ENCODE measurements at places on chromosomes 5 and 9. TPM values are rescaled to one million over a fixed set of nuclear protein-coding genes. Genes with fewer than 3 reads are reported as not detected.

Gene NME5
- 0.71 TPM for total RNA-seq

Gene RPL37
- 840 TPM for total RNA-seq

Gene SLC6A18
- total RNA-seq, result not detected

Gene IL5
- total RNA-seq, result not detected

Gene CARD9
- 4.1 TPM for total RNA-seq

Gene RLN1
- total RNA-seq, result not detected

Gene OSMR
- not detected for total RNA-seq

- no peaks in the 10 kb centered on the region for H3K27me3 ChIP-seq
- H3K4me3 ChIP-seq, result no peak overlapping the region
- H3K4me1 ChIP-seq, result peaks cover 7% of the 10 kb centered on the region
Measured at GRCh38 chr5:156879665-156880285, 29.7 kb downstream of the PPP1R2B start.

- no peak for DNase-seq
- H3K4me3 ChIP-seq, result no peak overlapping the region
- no peaks in the 10 kb centered on the region for H3K4me1 ChIP-seq
- H3K27ac ChIP-seq, result no peak overlapping the region
- no peaks in the 10 kb centered on the region for H3K36me3 ChIP-seq
Measured at GRCh38 chr9:76620996-76621395, 143.2 kb upstream of the PCA3 start.

DNA sequence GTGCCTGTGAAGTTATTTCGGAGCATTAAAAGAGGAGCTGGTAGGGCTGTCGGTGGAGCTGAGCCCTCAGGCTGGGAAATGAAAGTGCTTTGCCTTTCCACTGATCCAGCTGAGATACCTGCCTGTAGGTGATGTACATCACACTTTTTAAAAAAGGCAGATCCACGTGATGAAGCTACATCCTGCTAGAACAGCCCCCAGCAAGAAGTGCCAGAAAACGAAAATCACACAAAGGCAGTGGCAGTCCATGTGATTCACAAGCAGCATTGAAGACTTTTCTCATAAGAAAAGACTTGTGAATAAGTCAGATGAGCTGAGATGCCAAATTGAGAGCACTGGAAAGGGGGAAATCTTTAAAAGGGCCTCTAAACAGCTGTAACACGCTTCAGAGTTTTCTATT lies 765.1 kb downstream of the PTPRD start:
- no peaks in the 10 kb centered on the region for H3K36me3 ChIP-seq
- no peaks in the 10 kb centered on the region for H3K4me1 ChIP-seq
- no peaks in the 10 kb centered on the region for H3K27me3 ChIP-seq

- H3K36me3 ChIP-seq, result no peaks in the 10 kb centered on the region
- DNase-seq, result no peak
- H3K27me3 ChIP-seq, result peaks cover 12% of the 10 kb centered on the region
- no peak overlapping the region for H3K4me3 ChIP-seq
- no peak overlapping the region for H3K27ac ChIP-seq
- H3K4me1 ChIP-seq, result no peaks in the 10 kb centered on the region
Measured at GRCh38 chr5:135221187-135221473, 177.9 kb downstream of the MACROH2A1 start.

DNA sequence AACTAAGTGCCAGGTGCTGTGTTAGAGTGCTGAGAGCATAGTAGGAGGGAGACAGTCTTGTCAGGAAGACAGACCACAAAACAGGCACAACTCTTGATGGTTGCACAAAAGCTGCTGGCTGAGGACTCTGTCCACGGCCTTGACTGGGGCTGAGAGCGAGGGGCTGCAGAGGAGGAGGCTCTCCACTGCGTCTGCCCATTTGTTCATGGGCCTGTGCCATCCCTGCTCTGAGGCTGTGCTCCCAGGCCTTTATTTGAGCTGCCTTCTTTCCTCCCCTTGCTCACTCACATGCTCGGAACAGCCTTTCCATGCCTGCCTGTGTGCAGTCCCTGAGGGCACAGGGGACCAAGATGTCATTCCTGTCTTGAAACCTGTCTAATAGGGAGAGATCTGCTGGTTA lies 147.8 kb downstream of the CACNA1B start:
- peaks cover 6% of the 10 kb centered on the region for H3K4me1 ChIP-seq
- H3K4me3 ChIP-seq, result peak overlapping the region; percentile 20
- peaks cover 14% of the 10 kb centered on the region for H3K36me3 ChIP-seq
- H3K27ac ChIP-seq, result no peak overlapping the region

GRCh38 chr9:135248111-135248510 lies 160.6 kb downstream of the OLFM1 start:
- no peak overlapping the region for H3K27ac ChIP-seq
- no peaks in the 10 kb centered on the region for H3K36me3 ChIP-seq
- H3K4me3 ChIP-seq, result no peak overlapping the region
- H3K4me1 ChIP-seq, result peaks cover 34% of the 10 kb centered on the region
- peaks cover 8% of the 10 kb centered on the region for H3K27me3 ChIP-seq

DNA sequence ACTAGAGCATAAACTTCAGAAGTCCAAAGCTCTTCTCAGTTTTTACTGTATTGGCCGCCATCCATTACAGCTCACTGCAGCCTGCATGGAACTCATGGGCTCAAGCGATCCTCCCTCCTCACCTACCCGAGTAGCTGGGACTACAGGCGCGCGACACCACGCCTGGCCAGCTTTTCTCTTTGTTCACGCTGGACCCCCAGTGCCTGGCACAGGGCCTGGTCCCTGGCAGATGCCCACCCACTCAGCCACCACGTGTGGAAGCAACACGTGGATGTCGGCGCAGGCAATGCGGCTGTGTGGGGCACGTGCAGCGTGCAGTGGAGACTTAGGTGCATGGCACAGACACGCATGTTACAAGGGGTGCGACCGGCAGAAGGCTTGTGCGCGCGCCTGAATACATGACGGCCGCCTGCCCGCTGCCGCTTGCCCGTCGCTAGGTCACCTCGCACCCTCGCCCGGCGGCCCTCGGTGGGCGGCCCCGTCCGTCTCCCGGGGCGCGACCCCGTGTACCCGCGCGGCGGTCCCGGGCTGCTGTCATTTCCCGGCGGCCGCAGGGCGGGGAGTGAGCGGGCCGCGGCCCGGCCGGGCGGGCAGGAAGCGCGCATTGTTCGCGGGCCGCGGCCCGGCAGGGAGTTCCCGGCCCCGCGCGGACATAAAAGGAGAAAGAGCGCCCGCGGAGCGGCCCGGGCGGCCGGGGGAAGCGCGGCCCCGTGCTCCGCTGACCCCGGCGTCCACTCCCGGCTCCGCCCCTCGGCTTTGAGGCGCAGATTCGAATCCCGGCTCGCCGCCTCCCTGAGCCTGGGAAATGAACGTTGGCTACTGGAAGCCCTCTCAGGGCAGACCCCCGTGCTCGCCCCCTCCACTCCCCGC lies 24.1 kb upstream of the PTGS1 start:
- H3K27ac ChIP-seq, result no peak overlapping the region
- peaks cover 6% of the 10 kb centered on the region for H3K27me3 ChIP-seq
- H3K4me3 ChIP-seq, result peak overlapping the region; percentile 86
- H3K36me3 ChIP-seq, result peaks cover 4% of the 10 kb centered on the region
- DNase-seq, result peak; percentile 51
- H3K4me1 ChIP-seq, result peaks cover 7% of the 10 kb centered on the region

GRCh38 chr5:37720550-37720952 lies 119.3 kb downstream of the GDNF start:
- H3K27ac ChIP-seq, result peak overlapping the region; percentile 37
- H3K36me3 ChIP-seq, result no peaks in the 10 kb centered on the region
- peaks cover 10% of the 10 kb centered on the region for H3K4me1 ChIP-seq

DNA sequence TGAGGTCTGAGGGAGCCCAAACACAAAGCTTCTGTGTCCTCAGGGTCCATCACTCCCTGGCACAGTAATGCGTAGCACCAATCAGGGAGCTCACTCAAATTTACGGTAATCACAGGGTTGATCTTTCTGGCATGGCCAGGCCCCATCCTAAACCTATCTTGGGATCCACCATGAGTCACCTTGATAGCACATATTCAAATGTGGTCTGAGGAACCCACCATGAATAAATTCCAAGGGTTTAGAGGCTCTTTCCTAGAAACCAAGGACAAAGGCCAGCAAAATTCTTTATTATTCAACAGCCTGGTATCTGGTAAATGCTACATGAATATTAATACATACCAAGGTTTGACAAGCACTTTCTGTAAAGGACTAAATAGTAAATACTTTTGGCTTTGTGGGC lies 254.5 kb downstream of the TLR4 start:
- no peaks in the 10 kb centered on the region for H3K4me1 ChIP-seq
- no peaks in the 10 kb centered on the region for H3K36me3 ChIP-seq
- no peak for DNase-seq
- no peaks in the 10 kb centered on the region for H3K27me3 ChIP-seq
- no peak overlapping the region for H3K4me3 ChIP-seq

DNA sequence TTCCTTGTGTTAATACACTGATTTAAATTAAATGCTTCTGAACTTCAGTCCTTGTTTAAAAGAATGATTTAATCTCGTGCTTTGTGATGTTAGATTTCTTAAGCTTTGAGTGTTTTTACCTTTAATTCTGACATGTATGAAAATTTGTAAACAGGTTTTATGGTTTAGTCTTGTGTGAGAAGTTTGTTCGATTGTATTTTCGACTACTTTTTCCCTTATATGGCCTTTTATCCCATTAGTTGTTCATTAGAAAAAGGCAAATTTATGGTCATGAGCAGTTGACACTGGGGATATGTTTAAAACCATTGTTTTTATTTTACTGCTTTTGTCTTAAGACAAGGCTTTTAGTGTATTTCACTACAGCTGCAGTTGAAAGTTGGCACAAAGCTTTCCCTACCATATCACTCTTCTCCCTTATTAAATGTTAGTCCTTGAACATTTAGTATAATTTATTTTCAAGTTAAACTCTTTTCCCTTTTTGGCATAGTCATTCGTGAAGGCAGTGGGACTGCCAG lies 3.3 kb downstream of the UBE2R2 start:
- no peak overlapping the region for H3K27ac ChIP-seq
- H3K36me3 ChIP-seq, result no peaks in the 10 kb centered on the region
- no peak for DNase-seq
- peaks cover 11% of the 10 kb centered on the region for H3K4me1 ChIP-seq
- H3K4me3 ChIP-seq, result peak overlapping the region; percentile 96

DNA sequence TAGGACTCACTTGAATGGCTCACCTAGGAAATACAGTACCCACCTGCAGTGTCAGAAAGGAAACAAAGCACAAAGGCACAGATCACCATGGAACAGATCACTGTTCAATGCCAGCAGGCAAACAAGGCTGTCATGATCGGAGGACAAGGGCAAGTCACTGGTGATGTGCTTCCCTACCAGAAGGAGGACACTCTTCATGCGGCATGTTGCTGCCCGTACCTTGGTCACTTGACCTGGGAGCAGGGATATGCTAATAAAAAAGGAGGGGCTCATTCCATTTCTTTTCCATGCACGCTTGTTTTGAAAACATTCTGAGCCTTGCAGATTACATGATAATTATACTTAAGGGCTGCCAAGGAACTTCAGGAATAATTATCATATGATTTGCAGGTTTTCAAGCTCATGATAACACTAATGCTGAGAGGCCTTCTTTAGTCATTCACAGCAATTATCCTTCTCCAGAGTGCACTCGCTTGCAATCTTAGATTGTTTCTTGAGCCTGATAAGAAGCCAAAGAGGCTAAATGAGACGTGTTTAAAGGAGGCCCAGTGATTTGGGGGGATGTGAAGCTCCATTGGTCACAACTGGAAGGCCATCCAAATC lies 36.1 kb upstream of the STARD4 start:
- no peaks in the 10 kb centered on the region for H3K36me3 ChIP-seq
- H3K4me3 ChIP-seq, result no peak overlapping the region
- peaks cover 13% of the 10 kb centered on the region for H3K4me1 ChIP-seq
- H3K27ac ChIP-seq, result no peak overlapping the region
- no peak for DNase-seq

DNA sequence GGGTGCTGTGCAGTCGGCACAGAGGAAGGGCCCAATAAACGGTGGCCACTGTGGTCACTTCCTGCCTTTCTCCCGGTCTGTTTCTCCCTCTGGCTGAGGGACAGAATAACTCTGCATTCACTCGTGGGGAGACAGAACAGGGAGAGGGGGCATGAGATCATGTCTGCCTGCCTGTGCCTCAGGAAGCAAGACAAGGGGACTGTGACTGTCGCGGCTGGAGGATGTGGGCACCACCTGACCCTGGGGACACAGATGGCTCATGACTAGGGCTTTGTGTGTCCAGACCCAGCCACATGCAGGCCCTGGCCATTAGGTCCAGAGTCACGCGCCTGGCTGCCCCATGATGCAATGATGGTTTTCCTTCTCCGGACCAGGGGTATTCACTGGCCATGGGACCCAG lies 5.8 kb downstream of the TRUB2 start:
- no peak overlapping the region for H3K4me3 ChIP-seq
- H3K27me3 ChIP-seq, result peaks cover 1% of the 10 kb centered on the region
- no peaks in the 10 kb centered on the region for H3K36me3 ChIP-seq
- H3K27ac ChIP-seq, result no peak overlapping the region

DNA sequence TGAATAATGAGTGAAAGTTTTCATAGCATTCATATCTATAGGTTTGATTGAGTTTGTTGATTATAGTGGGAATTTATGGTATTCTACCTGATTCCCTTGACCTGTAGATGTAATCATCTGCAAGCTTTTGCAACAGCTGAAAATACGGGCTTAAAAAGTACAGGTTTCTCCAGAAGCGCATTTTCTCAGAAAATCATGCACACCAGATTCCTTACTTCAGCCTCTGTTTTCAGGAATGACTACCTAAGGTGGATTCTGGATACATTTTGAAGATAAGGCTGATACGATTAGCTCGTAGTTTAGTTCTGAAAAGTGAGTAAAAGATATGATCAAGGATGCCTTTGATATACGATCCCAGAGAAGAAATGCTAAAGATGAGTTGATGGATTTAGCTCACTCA lies 694.8 kb upstream of the CDH10 start:
- no peaks in the 10 kb centered on the region for H3K27me3 ChIP-seq
- no peak for DNase-seq
- H3K36me3 ChIP-seq, result no peaks in the 10 kb centered on the region
- no peak overlapping the region for H3K27ac ChIP-seq
- H3K4me1 ChIP-seq, result no peaks in the 10 kb centered on the region

DNA sequence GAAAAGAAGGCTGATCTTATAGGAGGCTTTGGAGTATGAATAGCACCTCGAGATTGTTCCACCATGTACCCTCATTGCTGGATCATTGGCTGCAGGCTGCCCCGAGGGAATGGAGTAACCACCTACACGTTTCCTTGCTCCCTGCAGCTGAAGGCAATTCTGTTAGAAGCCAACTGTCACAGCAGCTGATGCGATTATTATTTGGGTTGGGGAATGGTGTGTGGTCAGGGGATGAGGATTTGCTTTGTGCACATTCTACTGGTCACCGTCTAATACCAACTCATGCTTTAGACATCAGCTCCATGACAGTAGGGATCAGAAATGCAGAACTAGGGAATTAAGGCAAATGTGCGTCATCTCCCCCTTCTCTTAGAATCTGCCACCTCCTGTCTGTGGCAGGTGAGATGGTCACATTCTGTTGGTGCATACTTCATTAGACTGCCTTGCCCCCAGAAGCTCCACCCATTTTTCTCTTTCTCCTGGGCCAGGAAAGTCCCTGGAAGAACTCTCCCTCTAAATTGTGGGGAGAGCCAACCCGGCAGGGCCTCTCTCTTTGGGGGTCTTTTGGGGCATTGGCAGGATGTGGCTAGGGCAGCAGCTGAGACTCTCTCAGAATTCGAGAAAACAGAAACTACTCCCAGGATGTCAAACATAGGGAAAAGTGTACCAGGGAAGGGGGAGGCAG lies 32.8 kb downstream of the NEUROG1 start:
- H3K27ac ChIP-seq, result no peak overlapping the region
- peaks cover 27% of the 10 kb centered on the region for H3K4me1 ChIP-seq
- no peak overlapping the region for H3K4me3 ChIP-seq
- peaks cover 12% of the 10 kb centered on the region for H3K27me3 ChIP-seq
